ENCODE measurements at places on chromosomes 6 and 20. TPM values are rescaled to one million over a fixed set of nuclear protein-coding genes. Genes with fewer than 3 reads are reported as not detected.

DNA sequence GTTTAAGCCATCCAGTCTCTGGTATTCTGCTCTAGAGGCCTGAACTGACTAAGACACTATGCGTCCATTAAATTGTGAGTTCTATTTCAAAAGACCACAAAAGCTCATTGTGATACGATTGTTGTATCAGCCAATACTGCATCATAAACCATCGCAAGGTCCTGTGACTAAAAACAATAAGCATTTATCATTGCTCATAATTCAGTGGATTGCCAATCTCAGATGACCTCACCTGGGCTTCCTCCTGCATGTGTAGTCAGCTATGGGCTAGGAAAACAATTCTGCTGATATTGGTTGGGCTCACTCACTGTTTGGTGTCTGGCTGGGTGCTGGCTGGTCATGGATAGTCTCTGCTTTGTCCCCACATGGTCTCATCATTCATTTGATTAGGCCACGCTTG is 592.7 kb upstream of the BTBD3 start:
- no peak overlapping the region for H3K4me3 ChIP-seq
- no peaks in the 10 kb centered on the region for H3K27me3 ChIP-seq
- H3K36me3 ChIP-seq, result no peaks in the 10 kb centered on the region

- peaks cover 5% of the 10 kb centered on the region for H3K36me3 ChIP-seq
- H3K27ac ChIP-seq, result peak overlapping the region; percentile 23
- H3K4me3 ChIP-seq, result no peak overlapping the region
- DNase-seq, result no peak
- peaks cover 24% of the 10 kb centered on the region for H3K4me1 ChIP-seq
- no peaks in the 10 kb centered on the region for H3K27me3 ChIP-seq
These were observed 6.5 kb downstream of the RNF24 start for GRCh38 chr20:4008877-4009276.

- H3K27ac ChIP-seq, result no peak overlapping the region
- H3K4me1 ChIP-seq, result no peaks in the 10 kb centered on the region
- H3K36me3 ChIP-seq, result no peaks in the 10 kb centered on the region
- DNase-seq, result no peak
- no peak overlapping the region for H3K4me3 ChIP-seq
- no peaks in the 10 kb centered on the region for H3K27me3 ChIP-seq
These were observed 66.8 kb upstream of the BTBD3 start for GRCh38 chr20:11850901-11851300.

GRCh38 chr6:147974376-147974775 is 368.3 kb upstream of the SASH1 start:
- no peak overlapping the region for H3K4me3 ChIP-seq
- no peaks in the 10 kb centered on the region for H3K4me1 ChIP-seq
- no peak overlapping the region for H3K27ac ChIP-seq
- no peaks in the 10 kb centered on the region for H3K36me3 ChIP-seq

FNDC11 gene
- 0.60 TPM for total RNA-seq

DNA sequence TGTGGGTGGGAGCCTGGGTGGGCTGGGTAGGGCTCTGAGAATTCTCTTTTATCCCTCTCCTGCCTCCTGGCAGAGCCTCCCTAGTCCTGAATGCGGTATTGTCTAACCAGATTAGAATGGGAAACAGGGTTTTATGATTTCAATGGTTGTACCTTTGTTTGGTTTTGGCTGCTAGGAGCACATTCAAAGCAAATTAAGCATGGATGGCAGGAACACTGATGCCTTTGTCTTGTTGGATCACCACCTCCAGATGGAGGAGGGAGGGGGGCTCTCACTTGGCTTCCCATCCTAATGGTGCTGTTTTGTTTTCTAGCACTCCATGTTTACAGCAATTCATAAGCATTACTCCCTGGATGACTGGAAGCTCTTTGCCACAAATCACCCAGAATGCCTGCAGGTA is 11.6 kb downstream of the GMPR start:
- no peak for DNase-seq
- no peaks in the 10 kb centered on the region for H3K36me3 ChIP-seq
- no peaks in the 10 kb centered on the region for H3K27me3 ChIP-seq
- H3K4me3 ChIP-seq, result no peak overlapping the region
- H3K4me1 ChIP-seq, result no peaks in the 10 kb centered on the region

- H3K27ac ChIP-seq, result no peak overlapping the region
- DNase-seq, result no peak
- H3K27me3 ChIP-seq, result no peaks in the 10 kb centered on the region
- H3K36me3 ChIP-seq, result no peaks in the 10 kb centered on the region
- H3K4me3 ChIP-seq, result no peak overlapping the region
These were observed 102.8 kb downstream of the DACT2 start for GRCh38 chr6:168216751-168217191.

DNA sequence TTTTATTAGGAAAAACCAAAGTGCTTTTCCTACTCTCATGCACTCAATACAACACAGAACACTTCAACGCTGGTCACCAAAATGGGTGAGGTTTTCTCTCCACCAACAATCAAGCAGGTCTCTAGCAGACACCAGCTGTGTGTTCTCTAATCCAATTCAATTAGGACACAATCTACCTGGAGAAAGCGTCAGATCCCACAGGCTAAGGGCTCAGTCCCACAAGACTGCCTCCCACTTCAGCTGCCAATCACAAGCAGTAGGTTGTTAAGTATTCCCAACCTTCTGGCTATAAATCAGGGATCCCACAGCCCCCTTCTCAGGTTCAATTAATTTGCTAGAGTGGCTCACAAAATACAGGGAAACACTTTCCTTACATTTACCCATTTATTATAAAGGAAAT is 47.7 kb downstream of the STMND1 start:
- H3K4me3 ChIP-seq, result no peak overlapping the region
- DNase-seq, result no peak
- H3K27me3 ChIP-seq, result no peaks in the 10 kb centered on the region
- H3K27ac ChIP-seq, result no peak overlapping the region
- no peaks in the 10 kb centered on the region for H3K36me3 ChIP-seq

OTOR gene
- not detected for total RNA-seq

APOM gene
- total RNA-seq, result 1.5 TPM

DNA sequence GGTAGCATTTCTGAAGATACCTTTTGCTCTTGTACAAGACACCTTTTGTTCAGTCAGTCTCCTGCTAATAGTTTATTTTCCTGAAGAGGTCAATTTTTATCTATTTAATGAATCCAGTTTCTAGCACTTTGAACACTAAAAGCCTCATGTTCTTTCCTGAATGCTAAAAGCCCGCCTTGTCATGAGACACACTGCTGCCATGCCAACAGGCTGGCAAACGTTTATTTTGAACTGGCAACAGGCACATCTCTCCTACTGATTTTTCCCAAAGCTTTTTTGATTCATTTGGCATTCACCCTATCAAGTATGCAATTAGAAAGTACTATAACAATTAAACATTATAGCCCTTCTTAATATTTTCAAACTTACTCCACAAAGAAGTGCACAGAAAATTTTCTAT is 421.2 kb upstream of the EYS start:
- no peaks in the 10 kb centered on the region for H3K27me3 ChIP-seq
- H3K4me3 ChIP-seq, result no peak overlapping the region
- DNase-seq, result no peak
- H3K27ac ChIP-seq, result no peak overlapping the region
- H3K4me1 ChIP-seq, result no peaks in the 10 kb centered on the region

SAPCD1 gene
- 3.9 TPM for total RNA-seq

GRCh38 chr6:2861822-2862164 is 20.1 kb upstream of the SERPINB1 start:
- peaks cover 18% of the 10 kb centered on the region for H3K4me1 ChIP-seq

GRCh38 chr20:57329608-57330221 is at the start of gene SPO11:
SPO11 (plus strand) TSS chr20:57329803; CDS start chr20:57329868, 65 bp downstream.
- peaks cover 91% of the 10 kb centered on the region for H3K27me3 ChIP-seq
- no peak within 1 kb of the TSS for H3K4me3 ChIP-seq
- H3K36me3 ChIP-seq, result no peaks in the 10 kb centered on the region

MAPK13 gene
- 89.7 TPM for total RNA-seq

DNA sequence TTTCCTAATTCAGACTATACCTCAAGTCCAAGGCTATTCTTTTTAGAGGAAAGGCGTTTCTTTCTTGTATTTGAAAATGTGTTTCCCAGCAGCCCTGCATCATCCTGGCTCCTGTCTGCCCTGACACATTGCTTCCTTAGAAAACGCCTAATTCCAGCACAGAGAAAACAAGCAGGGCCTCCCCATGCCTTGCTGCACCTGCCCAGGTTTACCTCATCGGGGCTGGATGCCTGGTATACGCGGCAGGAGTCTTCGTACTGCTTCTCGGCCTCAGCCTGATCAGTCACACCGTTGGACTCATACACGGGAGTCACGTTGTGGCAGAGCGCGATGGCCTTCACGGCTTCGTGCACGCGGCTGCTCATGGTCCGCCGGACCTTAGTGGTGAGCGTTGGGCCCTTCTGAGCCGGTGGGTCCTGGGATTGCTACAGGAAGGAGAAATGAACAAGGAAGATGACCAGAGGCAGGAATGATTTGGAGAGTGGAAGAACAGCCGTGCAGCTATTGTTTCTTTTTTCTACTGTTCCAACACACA is 111.4 kb downstream of the ATP9A start:
- H3K36me3 ChIP-seq, result no peaks in the 10 kb centered on the region
- DNase-seq, result no peak
- H3K27ac ChIP-seq, result no peak overlapping the region
- peaks cover 8% of the 10 kb centered on the region for H3K4me1 ChIP-seq

GRCh38 chr6:101650402-101651100 is 257.0 kb downstream of the GRIK2 start:
- no peaks in the 10 kb centered on the region for H3K27me3 ChIP-seq
- no peak overlapping the region for H3K4me3 ChIP-seq
- no peak overlapping the region for H3K27ac ChIP-seq
- no peaks in the 10 kb centered on the region for H3K4me1 ChIP-seq
- DNase-seq, result no peak

KCTD20 gene
- total RNA-seq, result 53.9 TPM

HLA-DRB5 gene
- 407 TPM for total RNA-seq

DNA sequence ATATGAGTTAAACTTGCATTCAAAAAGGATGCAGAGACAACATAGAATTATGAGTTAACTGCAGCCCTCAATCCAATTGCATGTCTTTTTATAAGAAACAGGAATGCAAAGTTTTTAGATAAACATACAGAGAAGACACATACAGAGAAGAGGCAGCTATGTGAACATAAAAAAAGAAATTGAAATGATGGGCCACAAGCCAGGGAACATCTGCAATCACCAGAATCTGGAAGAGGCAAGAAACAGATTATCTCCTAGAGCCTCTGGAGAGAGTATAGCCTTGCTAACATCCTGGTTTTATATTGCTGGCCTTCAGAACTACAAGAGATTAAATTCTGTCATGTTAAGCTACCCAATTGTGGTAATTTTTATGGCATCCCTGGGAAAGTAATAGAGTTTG is 257.2 kb upstream of the EYS start:
- H3K27ac ChIP-seq, result no peak overlapping the region
- no peaks in the 10 kb centered on the region for H3K4me1 ChIP-seq
- no peaks in the 10 kb centered on the region for H3K27me3 ChIP-seq
- H3K4me3 ChIP-seq, result no peak overlapping the region
- no peak for DNase-seq
- no peaks in the 10 kb centered on the region for H3K36me3 ChIP-seq

CTAGE9 gene
- not detected for total RNA-seq

- no peak overlapping the region for H3K4me3 ChIP-seq
- no peaks in the 10 kb centered on the region for H3K36me3 ChIP-seq
- no peak overlapping the region for H3K27ac ChIP-seq
- DNase-seq, result no peak
- H3K27me3 ChIP-seq, result no peaks in the 10 kb centered on the region
- H3K4me1 ChIP-seq, result no peaks in the 10 kb centered on the region
These were observed 174.6 kb downstream of the UBE3D start for GRCh38 chr6:82891076-82891475.

PMEPA1 gene
- 41.0 TPM for total RNA-seq

DNA sequence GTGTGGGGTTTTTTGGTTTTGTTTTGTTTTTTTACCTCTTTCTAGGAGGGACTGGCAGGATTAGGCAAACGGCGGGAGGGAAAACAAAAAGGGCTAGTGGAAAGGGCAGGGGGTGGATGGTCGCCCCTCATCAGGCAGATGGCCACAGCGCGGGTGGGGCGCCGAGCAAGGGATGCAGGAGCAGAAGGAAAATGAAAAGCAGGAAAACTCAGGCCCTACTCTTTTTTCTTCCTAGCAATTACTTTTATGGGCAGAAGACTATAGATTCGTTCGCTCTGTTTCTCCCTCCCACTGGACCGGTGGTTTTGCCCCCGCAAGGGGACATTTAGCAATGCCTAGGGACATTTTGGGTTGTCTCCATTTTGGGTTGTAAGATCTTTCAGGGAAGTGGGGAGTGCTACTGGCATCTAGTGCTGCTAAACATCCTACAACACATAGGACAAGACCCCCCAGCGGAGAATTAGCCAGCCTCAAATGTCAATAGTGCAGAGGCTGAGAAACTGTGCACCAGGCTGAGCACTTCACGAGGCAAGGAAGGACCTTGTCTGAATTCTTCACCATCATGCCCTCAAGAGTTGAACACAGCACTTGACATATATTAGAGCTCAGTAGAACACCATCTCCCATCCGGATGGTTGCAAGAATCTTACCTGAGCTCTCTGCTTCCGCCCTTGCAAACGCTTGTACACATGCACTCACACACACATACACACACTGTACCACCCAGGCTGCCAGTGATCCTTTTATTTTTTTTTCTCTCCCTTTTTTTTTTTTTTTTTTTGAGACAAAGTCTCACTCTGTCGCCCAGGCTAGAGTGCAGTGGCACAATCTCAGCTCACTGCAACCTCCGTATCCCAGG is 4.8 kb upstream of the ZMYND8 start:
- no peaks in the 10 kb centered on the region for H3K27me3 ChIP-seq
- peaks cover 68% of the 10 kb centered on the region for H3K4me1 ChIP-seq
- no peak for DNase-seq
- no peak overlapping the region for H3K4me3 ChIP-seq

CST1 gene
- not detected for total RNA-seq

Measured in left lung (tissue), 14 donors.